ENCODE measurements at places on chromosomes 5 and 9. TPM values are rescaled to one million over a fixed set of nuclear protein-coding genes. Genes with fewer than 3 reads are reported as not detected.

Gene PCDHB9
- total RNA-seq: 0.65 TPM

Gene CNTLN
- total RNA-seq: 11.2 TPM

Gene ZNF483
- 2.9 TPM for total RNA-seq

Gene FBXL7
- total RNA-seq: 22.2 TPM

Gene AK8
- total RNA-seq: not detected

Gene SERF1A
- total RNA-seq: 13.7 TPM

Gene PCDHA6
- 0.33 TPM for total RNA-seq

Gene NR2F1-AS1
- 16.4 TPM for total RNA-seq

Gene RLN2
- total RNA-seq: not detected

Gene PLCXD3
- 0.33 TPM for total RNA-seq

Gene MSX2
- total RNA-seq: not detected

Gene GDNF
- not detected for total RNA-seq

Gene COL5A1
- total RNA-seq: 44.7 TPM

Gene PRSS3
- total RNA-seq: 14.1 TPM

Gene DBN1
- 291 TPM for total RNA-seq

Gene MIGA2
- total RNA-seq: 22.9 TPM
